Activated naive CD4-positive, alpha-beta T cell (primary cell): ENCODE measurements at places on chromosomes 13 and 19.

DNA sequence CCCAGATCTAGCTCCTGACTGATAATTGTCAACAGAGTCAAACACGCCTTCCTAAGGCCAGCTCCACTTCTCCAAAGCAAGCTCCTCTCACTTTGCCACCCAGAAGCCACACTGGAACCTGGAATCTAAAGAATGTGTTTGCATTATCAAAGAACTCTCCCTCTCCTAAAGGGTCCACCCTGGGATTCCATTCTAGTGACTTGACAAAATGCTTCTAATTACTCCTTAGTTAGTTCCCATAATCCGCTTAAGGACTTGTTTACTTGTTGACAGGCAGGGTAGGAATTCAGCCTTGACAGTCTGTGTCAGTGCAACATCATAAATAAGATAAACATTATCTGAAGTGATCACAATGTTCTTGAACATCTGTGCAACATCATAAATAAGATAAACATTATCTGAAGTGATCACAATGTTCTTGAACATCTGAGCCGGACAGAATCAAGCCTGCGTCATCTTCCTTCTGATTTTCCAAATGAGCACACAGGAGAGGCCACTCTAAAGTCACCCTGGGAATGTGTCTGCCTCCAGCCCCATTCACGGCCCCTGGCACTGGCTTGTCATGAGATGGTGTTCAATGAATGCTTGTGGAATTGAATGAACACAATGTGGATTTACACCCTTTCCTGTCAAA lies 512.1 kb downstream of the IRS2 start:
- no peak for DNase-seq

- no peak for DNase-seq
Observed at GRCh38 chr13:50831512-50831911, 12.0 kb downstream of the DLEU7 start.

DNA sequence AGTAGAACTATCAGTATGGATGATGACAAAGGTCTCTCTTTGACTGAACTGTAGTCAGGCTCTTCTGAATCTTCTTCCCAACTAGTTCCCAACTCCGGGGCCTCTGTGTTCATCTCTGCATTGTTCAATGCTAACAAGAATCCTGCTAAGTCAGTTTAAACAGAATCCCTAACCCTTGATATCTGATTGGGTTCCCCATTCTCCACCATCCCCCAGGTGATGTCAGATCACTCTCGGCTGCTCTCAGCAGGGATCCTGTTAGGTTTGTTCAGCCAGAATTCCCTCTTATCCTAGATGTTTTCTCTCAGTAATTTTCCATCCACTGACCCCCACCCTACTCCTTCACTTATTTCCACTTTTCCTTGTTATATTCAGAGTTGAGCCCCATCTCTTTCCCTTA lies 223.6 kb downstream of the RGCC start:
- no peak for DNase-seq

GRCh38 chr19:54011507-54012211 lies 20.2 kb downstream of the CACNG6 start:
- no peak for DNase-seq

DNA sequence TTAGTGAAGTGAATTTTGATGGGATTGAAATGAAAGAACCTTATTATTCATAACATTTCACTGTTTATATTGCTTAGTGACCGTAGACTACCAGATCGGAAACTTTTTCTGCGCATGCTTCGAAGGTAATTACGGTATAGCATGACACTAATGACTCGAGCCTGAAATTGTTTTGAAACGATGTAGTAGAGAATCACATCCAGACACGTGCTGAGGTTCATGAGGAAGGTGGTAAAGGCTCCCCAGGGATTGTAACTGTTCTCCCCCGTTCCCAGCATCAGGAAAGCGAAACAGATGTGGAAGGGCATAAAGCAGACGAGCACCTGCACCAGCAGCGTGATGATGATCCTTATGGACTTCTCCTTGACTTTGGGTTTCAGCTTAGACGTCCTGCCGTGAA lies 3.3 kb downstream of the GPR18 start:
- DNase-seq = no peak

DNA sequence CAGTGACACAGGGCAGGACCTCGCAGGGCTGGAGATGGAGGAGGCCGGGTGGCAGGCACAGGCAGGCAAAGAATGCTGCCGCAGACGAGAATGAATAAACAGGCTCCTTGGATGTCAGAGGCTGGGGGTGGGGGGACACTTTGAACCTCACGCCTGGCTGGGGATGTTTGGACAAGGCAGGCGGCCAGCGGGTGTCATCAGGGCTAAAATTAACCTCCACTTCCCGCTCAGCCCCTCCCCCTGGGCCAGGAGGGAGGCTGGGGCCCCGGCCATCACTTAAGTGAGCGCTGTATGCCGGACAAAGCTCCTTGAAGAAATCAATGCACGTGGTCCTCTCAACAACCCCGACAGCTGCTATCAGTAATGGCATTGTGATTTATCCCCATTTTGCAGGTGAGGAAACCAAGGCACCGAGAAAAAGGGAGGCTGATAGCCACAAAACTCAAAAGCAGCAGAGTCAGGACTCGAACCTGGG lies 10.3 kb upstream of the FUT5 start:
- no peak for DNase-seq

DNA sequence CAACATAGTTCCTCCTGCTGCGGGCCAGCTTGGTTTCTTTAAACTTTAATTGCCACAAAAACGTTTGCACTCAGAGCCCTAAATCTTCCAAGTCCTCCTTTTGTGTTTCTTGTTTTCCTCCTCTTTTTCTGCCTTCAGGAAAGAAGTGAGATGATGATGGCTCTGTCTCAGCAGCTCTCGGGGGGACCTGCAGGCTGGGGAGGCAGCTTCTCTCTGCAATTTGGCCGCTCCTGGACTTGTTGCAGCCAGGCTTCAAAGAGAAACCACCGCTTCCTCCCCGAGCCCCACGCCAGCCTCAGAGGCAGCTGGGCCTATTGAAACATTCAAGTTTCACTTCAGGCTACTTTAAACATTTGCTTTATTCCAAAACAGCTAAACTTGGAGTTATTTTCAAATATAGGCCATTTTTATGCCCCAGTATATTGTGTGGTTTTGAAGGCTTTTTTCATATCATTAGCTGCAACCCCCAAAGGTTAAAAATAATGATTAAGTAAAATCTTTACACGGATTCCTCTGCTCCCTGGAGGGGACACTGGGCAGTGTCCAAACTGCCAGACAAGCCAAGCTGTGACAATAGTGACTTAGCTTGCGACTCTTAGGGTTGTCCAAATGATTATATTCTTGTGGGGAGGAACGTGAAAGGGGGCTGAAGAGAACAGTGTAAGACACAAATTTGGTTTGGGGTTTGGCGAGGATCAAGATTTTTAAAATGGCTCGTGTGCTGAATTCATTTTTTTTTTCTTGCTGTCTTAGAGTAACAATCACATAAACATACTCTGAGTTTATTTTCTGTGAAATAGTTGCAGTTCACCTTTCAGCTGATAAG lies 330.8 kb downstream of the DLEU7 start:
- no peak for DNase-seq
